Caudate nucleus (tissue), 63 donors: ENCODE measurements at places on chromosomes 7 and 10.

- DNase-seq = no peak
These were observed 58.5 kb downstream of the PAX2 start for GRCh38 chr10:100803908-100804307.

- no peak for DNase-seq
These were observed 552.5 kb upstream of the FOXK1 start for GRCh38 chr7:4129481-4130122.

DNA sequence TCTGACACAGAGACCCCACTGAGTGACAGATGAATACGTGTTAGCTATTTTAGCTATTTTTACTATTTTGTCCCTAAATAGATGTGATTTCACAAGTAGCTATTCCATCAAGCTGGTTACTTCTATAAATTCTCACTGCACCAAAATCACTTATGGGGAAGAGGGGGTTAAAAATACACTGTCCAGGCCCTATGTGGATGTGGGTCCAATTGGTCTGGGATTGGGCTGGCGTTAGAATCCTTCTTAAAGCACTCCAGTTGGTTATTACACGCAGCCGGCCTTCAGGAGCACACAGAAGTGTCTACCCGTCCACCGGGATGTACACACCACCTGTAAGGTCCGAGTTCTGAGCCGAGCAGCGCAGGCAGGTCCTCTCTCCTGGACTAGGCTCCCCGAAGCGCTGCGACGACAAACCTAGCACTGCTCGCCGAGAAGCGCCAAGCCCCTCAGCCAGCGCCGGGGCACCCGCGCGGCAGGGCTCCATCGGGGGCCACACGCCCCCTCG is 222.3 kb upstream of the MKLN1 start:
- no peak for DNase-seq

DNA sequence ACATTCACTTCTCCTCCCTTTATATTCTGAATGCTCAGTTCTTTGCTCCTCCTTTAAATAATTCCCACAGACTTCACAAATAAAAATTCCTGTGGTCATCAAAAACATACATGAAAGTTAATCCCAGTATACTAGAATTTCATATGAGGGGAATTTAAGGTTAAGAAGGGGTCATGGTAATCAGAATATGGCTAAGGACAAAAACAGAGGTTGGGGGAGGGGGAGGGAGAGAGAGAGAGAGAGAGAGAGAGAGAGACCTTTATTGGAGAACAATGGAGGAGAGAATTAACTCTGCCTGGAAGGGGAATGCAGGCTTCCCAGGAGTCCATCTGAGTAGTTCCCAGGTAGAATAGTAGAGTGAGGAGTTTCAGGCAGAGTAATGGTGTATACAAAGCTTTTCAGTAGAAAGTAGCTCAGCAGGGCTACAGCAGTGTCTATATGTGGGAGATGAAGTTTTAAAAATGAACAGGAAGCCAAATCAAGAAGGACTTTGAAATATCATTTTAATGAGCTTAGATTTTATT is 5.2 kb upstream of the CUBN start:
- no peak for DNase-seq

DNA sequence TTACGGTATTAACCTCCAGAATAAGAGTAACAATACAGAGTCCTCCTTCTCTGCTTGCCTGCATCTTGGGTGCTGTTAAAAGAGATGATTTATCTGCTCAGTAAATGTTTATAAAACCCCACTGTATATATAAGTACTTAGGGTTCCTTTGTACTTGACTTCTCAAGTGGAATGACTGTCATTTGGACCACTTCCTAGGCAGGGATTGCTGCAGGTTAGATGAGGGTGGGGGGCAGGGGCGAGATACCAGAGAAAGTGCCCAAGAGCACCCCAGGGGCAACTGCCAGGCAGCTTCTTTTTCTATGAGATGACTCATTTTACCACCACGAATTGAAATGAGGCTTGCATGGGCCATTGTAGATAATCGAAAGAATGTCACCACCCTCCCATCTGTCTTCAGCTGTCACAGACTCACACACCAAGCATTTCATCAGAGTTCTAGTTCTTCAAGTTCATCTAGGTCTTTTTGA is 421.9 kb upstream of the GALNT17 start:
- peak; percentile 23 for DNase-seq

DNA sequence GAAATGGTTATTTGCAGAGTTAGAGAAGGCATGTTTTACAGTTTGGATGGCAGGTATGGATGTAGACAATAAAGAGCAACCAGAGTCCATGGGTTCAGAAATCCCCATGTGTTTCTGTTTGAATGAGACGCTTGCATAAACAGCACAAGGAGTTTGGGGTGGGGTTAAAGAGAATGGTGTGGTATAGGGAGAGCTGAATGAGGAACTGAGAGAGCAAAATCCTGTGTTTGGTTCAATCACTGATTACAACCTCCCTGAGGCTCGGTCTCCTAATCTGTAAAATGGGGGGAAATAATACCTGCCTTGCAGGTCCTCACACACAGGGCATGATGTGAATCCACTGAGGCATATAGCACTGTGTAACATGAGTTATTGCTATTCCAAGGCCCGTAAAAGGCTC is 23.7 kb downstream of the CAV1 start:
- no peak for DNase-seq

- DNase-seq = no peak
These were observed 57.8 kb upstream of the AGBL3 start for GRCh38 chr7:134928554-134928953.
